HEK293T (cell line): ENCODE measurements at places on chromosomes 1 and 21.
A peak's percentile ranks its signal among the peaks of the same experiment; 100 is the strongest.

DNA sequence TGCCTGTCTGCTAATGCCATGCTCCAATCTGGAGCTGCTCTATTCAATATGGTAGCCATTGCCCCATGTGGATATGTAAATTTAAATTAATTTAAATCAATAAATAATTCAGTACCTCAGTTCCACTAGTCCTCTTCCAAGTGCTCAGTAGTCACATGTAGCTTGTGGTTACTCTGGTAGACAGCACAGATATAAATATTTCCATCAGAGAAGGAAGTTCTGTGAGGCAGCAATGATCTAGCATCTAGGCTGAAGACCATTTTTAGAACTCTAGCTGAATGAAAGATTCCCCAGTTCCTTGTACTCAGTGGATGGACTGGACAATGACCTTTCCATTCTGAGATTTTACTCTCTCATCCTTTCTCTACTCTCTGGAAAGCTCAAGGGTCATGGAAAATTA lies 25.8 kb upstream of the CAPZB start:
- no peak for DNase-seq

GRCh38 chr21:41478319-41479177 lies 29.4 kb downstream of the TMPRSS2 start:
- no peak for DNase-seq

GRCh38 chr1:41416552-41417334 lies 55.5 kb downstream of the FOXO6 start:
- peak; percentile 81 for DNase-seq

GRCh38 chr1:117592155-117592554 lies 13.7 kb upstream of the TENT5C start:
- DNase-seq = no peak

- no peak for DNase-seq
These were observed 10.3 kb downstream of the LIX1L start for GRCh38 chr1:145947551-145947950.

DNA sequence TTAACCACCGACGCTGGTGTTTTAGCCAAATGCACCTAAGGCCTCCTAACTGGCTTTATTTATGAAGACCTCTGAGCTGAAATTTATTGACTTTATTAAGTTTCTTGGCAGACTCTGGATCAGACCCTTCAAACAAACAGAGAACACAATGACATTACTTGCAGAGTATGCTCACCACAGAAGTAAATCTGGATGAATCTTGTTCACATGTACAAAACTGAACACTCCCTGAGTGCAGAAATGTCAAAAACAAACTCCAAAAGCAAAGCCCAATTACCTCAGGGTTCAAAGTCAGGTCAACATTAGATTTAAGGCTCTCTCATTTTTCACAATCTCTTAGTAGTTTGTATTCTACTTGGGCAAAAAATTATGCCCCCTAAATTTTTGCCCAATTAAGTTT lies 218.6 kb downstream of the SLC45A1 start:
- no peak for DNase-seq

GRCh38 chr1:6785318-6785727 lies at the start of gene CAMTA1:
Gene CAMTA1 (plus strand): TSS chr1:6785454. CDS start chr1:6785531, 77 bp downstream.
- no peak for DNase-seq

- peak; percentile 55 for DNase-seq
These were observed 102.8 kb downstream of the CASZ1 start for GRCh38 chr1:10693497-10694273.

DNA sequence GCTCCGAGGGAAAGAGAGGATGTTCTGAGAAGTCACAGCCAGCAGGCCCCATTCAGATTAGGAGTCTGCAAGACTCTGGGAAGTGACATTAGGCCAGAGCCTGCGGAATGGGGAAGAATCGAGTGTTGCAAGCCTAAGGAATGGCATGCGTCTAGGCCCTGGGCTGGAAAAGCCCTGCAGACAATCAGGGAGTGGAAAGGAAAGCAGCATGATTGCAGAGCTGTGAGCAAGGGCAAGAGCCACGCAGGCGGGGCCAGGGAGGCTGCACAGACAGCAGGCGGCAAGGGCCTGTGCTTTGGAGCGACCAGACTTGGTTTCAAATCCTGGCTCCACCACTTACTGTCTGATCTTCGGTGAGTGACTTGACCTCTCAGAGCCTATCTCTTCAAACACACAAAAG lies 118.2 kb downstream of the RRAGC start:
- DNase-seq = no peak

- no peak for DNase-seq
These were observed 15.7 kb upstream of the EDEM3 start for GRCh38 chr1:184770181-184770979.

DNA sequence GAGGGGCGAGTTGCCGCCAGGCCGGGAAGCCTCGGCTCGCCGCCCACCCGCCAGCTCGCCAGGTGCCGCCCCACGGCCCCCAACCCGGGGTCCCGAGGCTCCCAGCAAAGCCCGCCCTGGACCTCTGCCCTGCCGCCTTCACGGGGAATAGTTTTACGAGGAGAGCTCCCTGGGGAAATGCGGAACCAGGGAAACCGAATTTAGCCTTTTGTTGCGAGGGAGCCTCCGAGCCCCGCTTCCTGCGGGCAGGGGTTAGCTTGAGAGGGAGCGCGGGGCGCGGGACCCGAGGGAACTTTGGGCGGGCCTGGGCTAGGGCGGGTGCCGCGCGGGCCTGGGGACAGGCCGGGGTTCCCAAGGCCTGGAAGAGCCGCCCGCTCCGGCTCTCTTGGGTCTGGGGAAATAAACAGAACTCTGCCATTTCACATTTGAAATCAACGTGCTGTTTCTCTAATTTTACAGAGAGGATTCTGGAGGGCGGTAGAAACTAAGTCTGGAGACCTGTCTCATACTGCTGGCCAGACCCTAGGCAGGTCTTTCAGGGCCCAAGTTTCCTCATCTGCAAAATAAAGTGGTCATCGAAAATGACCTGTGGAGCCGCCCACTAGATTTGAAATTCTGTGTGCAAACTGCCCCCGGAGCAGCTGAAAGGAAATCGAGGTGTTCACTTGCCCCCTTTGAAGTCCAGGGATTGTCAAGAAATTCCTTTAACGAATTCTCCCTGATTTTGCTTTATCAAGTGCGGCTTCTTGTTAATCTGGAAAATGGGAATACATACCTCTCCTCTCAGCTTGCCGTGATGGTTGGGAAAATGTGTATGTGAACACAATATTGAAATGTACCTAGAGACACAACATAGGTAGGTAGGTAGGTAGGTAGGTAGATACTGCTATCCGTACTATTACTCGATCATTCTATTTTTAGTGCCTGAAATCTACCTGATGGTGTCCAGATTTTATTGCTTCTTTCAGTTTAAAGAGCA lies 749 bp upstream of the GLUL start:
- DNase-seq = peak; percentile 61

- DNase-seq = no peak
These were observed 677 bp upstream of the HSD11B1 start for GRCh38 chr1:209703834-209704504.

DNA sequence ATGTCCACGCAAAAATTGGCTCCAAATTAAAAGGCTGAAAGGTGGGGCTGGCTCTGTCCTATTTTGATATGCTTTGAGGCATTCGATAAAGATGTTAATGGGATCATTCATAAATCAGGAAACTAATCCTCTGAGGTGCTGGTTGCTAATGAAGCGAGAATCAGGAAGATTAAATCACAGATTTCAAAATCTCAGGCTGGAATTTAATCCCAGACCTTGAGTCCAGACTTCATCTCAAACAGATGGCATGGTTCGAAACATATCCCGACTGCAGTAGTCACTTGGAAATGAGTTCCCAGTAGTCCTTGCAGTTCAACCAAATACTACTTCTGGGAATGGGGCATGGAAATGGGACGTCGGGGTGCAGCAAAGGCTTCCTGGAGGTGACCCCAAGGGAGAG lies 4.5 kb upstream of the KLF17 start:
- DNase-seq = no peak
